WERI-Rb-1 (cell line): ENCODE measurements at places on chromosomes 3 and 15.

DNA sequence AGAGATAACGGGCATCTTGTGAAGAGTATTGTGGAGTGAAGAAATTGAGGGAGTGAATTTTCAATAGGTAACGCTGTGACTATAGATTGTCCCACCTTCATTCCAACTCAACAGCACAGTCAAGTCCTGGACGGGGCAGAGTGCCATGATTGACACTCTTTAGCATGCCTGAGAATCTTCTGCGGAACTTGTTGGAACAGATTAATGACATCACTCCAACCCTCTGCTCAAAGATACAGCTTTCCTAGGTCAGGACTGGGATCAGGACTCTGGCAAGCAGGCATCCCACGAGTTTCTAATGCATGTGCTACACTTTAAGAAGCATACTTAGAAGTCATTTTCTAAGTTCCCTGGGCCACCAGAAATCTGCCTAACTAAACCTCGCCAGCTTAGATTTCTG lies 267.6 kb upstream of the CFAP20DC start:
- DNase-seq, result no peak

DNA sequence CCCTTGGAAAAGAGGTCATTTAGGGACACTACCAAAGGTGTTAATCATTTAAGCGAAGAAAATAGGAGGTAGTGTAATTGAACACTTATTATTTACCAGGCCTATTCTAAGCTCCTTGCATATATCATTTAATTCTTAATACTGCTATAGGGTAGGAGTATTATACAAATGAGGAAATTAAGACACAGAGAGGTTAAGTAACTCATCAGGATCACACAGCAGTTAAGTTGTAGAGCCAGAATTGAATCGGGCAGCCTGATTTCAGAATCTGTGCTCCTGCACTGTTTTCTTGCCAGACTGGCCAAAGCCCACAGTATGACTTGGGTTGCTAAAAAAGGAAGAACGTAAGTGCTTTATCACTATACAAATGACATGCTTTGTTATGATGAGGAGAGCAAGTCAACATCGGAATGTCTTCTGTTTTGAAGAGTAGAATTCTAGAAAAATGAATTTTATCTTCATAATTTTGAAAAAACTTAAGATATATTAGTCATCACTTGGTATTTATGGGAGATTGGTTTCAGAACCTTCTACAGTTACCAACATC lies 31.4 kb downstream of the HPS3 start:
- no peak for DNase-seq

GRCh38 chr3:138187296-138188012 lies at the start of gene ARMC8:
TSS of gene ARMC8 (plus strand) at chr3:138187301. CDS start at chr3:138187555, 254 bp downstream.
- DNase-seq, result peak; percentile 56

GRCh38 chr3:13886593-13887129 lies 6.8 kb upstream of the WNT7A start:
- DNase-seq, result no peak

DNA sequence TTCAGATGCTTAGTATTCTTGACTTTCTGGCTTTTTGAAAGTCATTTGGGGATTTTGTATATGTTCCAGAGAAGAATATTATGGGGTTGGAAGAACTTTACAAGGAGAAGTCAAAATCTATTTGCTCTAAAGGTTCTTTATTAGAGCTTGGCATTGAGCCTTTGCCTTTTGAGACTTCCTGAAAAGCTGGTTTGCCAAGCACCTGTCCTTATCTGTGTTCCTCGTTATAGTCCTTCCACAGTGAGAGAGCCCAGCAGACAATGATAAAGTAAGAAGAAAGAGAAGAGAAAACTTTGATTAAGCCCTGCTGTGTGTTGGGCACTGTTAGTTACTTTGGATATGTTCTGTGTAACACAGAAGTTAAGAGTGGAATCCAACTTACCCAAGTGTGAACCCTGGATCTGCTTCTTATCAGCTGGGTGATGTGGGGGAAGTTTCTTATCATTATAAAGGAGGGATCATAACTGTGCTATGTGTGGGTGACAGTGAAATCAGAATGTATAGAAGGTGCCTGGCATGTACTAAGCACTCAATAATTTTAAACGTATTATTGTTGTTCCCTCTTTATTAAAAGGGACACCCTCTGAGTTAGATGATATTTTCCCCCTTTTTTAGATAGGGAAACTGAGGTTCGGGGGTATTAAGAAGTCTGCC lies 44.3 kb upstream of the POLR2M start:
- no peak for DNase-seq

- DNase-seq, result no peak
Observed at GRCh38 chr15:31342781-31343626, 16.4 kb downstream of the KLF13 start.

DNA sequence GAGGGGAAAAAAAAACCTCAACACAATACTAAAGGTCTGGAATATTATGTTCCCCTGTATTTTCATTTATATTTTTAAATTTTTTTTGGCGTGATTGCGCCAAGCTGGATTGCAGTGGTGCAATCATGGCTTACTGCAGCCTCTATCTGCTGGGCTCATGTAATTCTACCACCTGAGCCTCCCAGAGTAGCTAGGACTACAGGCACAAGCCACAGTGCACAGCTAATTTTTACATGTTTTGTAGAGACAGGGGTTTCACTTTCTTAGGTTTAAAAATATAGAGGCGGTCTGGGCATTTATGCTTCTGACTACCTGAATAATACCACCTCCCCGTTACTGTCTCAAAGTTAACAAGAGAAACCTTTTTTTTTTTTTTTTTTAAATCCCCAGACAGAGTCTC lies 51.1 kb upstream of the MAP4 start:
- no peak for DNase-seq

- peak; percentile 78 for DNase-seq
Observed at GRCh38 chr15:40470423-40471104, at the start of gene CHST14. TSS of gene CHST14 (plus strand) at chr15:40470984. CDS start at chr15:40471214, 230 bp downstream.

DNA sequence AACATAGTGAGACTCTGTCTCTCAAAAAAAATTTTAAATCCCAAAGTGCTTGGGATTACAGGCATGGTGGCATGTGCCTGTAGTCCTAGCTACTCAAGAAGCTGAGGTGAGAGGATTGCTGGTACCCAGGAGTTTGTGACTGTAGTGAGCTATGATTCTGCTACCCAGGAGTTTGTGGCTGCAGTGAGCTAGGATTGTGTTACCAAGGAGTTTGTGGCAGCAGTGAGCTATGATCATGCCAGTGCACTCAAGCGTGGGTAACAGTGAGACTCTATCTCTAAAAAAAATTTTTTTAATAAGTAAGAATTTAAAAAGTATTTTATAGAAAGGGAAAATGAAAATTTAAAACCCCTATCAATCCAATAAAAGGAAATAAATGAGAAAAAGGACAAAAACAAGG lies 69.5 kb downstream of the FAIM start:
- DNase-seq, result no peak

- no peak for DNase-seq
Observed at GRCh38 chr3:167885277-167885676, 149.8 kb downstream of the SERPINI1 start.

GRCh38 chr3:53711387-53711786 lies 134.8 kb downstream of the CHDH start:
- DNase-seq, result no peak

- DNase-seq, result no peak
Observed at GRCh38 chr3:72182206-72182605, 397.3 kb upstream of the PROK2 start.

- no peak for DNase-seq
Observed at GRCh38 chr15:60563539-60564404, 84.8 kb upstream of the ICE2 start.

DNA sequence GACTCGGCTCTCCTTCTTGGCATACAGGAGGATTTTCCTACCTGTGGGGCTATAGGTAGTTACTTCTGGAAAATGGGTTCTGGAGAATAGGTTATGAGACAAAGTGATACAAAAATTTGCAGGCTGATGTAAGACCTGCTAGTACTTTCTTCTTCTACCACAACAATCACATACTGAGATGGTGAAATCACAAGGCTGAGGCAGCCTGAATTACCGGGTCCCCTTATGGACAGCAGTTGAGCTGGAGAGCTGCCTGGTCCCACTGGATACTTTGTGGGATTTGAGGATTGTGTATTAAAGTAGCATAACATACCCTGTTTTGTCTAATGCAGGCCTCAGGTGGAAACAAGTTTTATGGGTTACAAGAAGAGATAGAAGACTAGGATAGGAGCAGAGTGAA lies 86.5 kb upstream of the FAM98B start:
- no peak for DNase-seq

- no peak for DNase-seq
Observed at GRCh38 chr3:99941211-99941610, 123.5 kb downstream of the CMSS1 start.

DNA sequence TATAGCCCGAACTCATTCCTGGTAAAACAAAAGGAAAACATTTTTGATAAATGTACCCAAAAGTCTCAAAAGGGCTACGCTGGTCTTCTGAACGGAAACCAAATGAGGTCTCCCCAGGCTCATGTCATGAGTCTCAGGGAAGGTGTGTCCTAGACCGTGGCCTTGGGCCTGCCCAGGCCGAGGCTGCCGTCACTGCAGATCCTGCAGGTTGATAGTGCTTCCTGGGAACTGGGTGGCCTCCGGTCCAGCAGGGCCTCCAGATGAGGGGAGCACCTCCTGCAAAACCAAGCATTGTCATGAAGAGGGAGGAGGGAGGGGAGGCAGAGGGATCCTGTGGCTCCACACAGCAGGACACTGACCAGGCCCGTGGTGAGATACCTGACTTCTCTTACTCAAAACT lies 37.5 kb downstream of the ZXDC start:
- no peak for DNase-seq

- DNase-seq, result no peak
Observed at GRCh38 chr3:148211725-148212124, 486.0 kb upstream of the AGTR1 start.

GRCh38 chr3:49460188-49460890 lies 9.7 kb upstream of the DAG1 start:
- no peak for DNase-seq

GRCh38 chr15:74257105-74257504 lies 21.0 kb downstream of the CCDC33 start:
- no peak for DNase-seq

GRCh38 chr3:41943311-41943843 lies 18.5 kb downstream of the ULK4 start:
- no peak for DNase-seq

- no peak for DNase-seq
Observed at GRCh38 chr15:33209575-33210481, 15.3 kb upstream of the FMN1 start.

DNA sequence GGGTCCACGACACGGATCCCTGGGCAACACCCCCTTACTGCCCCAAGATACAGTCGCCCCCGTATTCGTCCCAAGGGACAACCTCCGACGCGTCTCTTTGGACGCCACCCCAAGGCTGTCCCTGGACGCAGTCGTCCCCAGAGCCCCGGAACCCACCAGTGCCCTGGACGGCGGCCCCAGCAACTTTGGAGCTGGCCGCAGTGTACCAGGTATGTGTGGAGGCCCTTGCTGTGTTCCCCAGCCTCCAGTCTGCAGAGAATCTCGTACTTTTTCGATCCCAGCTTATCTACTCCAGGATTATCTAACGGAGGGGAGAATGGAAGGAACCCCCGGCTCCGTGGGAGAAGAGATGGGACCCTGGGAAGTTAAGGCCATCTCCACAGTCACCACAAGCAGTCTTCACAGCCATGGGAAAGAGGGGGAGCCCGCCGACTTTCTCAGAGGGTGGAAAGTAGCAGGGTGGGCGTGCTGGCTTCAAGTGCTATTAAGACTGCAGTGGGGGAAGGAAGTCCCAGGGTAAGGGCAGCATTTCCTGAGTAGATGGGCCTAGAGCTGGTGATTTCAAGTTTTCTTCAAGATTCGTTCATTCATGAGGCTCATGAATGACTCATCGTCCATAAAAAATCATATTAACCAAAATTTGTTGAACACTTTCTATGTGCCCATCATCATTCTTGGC lies 1.1 kb downstream of the MESP2 start:
- no peak for DNase-seq

DNA sequence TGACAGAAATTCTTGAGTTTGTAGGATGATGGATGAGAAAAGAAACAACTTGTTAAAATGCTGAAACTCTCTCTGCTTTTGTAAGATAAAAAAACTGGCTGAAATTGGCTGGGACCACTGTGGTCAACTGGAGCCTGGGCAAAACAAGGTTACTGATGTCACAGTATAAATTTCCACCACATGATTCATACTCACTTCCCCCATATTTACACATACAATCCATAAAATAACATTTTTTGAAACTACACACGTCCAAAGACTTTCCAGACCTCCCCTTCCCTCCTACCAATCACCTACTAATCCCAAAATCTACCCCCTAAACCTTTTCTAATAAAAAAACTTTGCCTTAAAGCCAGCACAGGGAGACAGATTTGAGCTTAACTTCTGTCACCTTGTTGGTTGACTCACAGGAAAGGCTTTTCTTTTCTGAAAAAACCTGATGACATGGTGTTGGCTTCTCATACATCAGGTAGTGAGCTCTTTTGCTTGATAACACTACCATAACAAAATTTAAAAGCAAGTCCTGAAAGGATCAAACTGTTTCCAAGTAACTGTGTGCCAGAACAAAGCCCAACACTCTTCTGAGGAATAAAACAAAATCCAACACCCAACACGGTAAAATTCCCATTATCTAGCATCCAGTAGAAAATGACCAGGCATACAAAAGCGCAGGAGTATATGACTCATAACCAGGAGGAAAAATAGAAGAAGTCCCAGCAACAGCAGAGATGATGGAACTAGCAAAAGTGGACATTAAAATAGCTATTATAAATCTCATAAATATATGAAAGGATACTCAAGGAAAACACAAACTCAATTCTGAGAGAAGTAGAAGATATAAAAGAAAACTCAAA lies 87.3 kb upstream of the SNRK start:
- no peak for DNase-seq

GRCh38 chr3:72303926-72304325 lies 519.0 kb upstream of the PROK2 start:
- peak; percentile 95 for DNase-seq

- peak; percentile 42 for DNase-seq
Observed at GRCh38 chr15:25717457-25718168, 145.5 kb downstream of the ATP10A start.

DNA sequence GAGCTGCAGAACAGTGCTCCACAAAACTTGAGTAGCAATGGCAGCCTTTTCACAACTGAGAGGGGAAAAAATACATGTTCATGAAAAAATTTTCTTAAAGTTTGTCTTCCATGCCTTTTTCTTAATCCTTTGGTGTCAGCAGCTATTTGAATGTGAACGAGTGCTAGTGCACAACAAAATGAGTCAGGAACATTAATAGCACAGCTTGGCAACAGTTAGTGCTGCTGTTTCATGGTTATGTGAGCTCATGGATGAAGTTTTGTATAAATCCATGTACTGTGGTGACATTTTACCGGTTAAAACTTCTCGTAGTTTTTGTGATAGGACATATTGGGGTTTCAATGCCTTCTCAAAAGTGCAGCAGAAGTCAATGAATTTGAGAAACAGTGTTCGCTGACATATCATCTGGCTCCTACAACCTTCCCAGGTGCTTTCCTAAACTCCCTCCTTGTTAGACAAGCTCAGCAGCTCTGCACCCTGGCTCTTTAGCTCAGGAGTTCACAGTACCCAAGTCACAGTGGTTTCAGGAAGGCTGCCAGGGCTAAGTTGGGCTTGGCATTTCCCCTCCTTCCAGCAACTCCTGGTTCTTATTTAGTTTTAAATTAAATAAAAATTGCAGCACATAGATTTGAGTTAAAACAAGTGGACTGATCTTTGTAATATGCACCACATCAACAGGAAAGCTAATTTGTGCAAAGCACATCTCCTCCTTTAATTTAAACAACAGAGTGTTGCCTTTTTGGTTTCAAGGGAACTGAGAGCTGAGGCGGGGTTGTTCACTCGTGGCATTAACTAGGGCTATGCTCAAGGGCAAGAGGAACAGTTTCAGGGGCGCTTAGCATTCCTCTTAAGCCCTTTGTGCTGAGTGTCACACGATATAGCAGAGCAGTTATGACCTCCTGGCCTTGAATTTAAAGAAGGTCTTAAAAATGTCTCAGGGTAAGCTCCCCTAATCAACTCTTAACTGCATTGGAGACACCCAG lies 362.8 kb downstream of the CHST2 start:
- no peak for DNase-seq
